ENCODE measurements at places on chromosomes 6 and 20. TPM values are rescaled to one million over a fixed set of nuclear protein-coding genes. Genes with fewer than 3 reads are reported as not detected.

Gene MCM9
- 11.2 TPM for total RNA-seq

Gene RBM24
- total RNA-seq, result 20.7 TPM

Gene ACTL10
- 2.1 TPM for total RNA-seq

Gene DNAAF9
- 29.5 TPM for total RNA-seq

Gene TRIM26
- 47.1 TPM for total RNA-seq

GRCh38 chr6:232982-233640 is 59.2 kb upstream of the DUSP22 start:
- no peak for DNase-seq

DNA sequence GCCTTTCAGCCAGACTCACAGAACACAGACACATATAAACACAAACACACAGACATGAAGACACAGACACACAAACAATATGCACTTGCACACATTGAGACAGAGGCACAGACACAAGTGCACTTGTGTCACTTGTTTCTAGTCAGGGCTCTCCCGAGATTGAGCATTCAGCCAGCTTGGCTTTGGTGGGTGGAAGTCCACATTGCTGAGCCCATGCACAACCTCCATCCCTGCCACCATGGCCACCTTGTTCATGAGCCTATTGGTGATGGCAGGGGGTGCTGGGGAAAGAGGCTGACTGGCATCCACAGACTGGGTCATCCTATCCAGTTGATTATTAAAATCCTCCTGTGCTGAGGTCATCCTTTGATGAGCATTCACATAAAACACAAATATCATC is 11.5 kb upstream of the CST7 start:
- no peak for DNase-seq

DNA sequence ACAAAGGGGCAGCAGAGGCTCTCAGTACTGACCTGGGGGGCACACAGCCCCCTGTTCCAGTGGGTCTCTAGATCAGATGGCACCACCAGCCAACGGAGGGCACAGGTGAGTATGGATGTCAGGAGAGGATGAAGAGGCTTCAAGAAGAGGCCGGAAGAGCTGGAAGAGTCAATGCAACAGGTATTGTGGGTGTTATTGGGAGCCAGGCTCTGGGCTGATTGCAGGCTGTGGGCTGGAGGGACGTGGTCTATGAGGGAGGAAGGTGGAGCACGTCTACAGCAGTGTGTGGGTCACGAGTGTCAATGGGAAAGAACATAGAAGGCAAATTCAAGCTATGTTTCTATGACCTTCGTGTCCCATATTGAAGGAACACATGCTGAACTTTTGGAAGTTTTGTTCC is 18.8 kb upstream of the TAGAP start:
- no peak for DNase-seq

DNA sequence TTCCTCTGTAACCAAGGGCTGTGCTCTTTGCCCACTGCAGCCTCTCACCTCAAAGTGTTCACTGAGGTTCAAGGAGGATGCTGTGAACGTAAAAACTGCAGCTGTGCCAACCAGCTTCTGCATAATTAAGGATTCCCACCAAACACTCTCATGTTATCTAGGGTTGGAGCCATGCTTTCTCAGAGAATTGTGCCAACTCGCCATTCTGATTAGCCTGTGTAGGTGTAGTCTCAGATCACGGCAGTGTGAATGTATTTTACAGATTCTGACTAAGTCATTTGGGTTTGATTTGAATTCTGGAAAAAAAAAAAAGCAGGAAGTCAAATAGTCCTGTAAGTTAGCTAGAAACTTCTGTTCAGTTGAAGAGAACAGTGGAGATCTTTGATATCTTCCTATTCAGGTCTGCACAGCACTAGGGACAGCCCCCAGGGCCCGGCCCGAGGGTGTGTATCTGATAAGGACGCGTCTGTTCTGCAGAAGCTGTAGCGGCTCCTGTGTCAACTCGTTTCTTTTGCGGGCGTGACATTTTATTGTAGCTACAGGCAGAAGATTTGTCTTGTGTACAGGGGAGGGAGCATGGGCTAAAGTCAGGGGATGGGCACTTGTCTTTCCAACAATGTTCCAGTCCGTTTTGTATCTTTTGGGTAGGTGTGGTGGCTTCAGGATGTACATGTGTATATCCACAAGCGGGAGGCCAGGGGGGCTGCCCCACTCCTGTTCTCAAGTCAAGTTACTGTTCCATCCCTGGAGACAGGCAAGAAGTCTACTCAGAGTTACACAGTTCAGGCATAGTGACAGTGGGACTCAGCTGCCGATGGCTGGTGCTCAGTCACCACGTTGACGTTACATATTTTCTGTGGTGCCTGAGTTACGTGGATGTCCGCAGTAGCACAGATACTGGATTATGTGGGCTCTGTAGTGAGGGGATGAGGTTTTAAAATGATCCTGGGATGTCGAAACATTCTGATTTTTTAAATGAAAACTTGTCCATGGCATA is 12.4 kb downstream of the IRF4 start:
- DNase-seq, result no peak

GRCh38 chr20:21643417-21643816 is 62.0 kb upstream of the PAX1 start:
- no peak for DNase-seq

- no peak for DNase-seq
These were observed 185.6 kb downstream of the TSHZ2 start for GRCh38 chr20:53157443-53158408.

GRCh38 chr6:52183131-52183713 is 3.0 kb upstream of the IL17A start:
- DNase-seq, result no peak

DNA sequence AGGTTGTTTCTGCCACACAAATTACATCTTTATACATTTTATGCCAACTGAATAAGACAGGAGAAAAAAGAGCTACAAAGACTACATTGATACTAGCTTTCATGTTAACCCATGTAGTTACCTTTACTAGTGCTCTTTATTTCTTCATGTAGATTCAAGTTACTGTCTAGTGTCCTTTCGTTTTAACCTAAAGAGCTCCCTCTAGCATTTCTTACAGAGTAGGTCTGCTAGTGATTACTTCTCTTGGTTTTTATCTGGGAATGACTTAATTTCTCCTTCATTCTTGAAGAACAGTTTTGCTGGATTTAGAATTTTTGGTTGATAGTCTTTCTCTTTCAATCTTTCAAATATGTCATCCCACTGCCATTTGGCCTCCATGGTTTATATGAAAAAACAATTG is 21.2 kb upstream of the NOP56 start:
- no peak for DNase-seq

GRCh38 chr6:119962505-119962904 is 612.9 kb upstream of the MAN1A1 start:
- no peak for DNase-seq

DNA sequence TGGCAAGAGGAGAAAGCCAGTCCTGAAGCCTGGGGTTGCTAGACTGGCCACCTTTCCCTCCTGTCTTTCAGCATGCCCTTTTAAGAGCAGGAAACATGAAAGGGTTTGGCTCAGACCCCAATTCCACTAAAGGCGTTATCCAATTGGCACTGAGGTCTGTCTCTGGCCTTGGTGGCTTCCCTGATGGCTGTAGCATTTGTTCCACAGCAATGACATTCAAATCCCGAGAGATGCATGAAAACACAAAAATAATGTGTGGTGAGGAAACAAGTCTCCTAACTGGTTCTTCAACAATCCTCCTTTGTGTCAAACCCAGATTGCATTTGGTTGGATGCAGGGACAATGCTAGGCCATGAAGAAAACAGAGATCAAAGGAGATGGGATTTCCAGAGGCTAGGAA is 56.5 kb upstream of the ADTRP start:
- no peak for DNase-seq

DNA sequence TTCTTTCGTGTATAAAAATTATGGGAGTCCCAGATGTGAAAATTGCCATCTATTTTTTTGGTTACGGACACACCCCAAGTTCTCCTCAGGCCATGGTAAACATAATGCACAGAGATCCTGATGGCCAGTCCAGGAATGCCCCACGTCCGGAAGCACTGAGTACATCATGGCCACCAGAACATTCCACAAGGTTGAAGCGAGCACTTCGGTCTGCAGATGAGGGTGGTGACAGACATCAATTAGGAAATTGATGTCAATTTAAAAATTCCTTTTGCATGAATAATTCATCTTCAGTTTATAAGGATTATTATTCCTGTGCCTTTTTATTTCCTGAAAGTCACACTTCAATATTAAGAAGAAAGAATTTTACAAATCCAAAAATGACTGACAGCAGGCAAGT is 13.2 kb upstream of the EXOC2 start:
- DNase-seq, result no peak

DNA sequence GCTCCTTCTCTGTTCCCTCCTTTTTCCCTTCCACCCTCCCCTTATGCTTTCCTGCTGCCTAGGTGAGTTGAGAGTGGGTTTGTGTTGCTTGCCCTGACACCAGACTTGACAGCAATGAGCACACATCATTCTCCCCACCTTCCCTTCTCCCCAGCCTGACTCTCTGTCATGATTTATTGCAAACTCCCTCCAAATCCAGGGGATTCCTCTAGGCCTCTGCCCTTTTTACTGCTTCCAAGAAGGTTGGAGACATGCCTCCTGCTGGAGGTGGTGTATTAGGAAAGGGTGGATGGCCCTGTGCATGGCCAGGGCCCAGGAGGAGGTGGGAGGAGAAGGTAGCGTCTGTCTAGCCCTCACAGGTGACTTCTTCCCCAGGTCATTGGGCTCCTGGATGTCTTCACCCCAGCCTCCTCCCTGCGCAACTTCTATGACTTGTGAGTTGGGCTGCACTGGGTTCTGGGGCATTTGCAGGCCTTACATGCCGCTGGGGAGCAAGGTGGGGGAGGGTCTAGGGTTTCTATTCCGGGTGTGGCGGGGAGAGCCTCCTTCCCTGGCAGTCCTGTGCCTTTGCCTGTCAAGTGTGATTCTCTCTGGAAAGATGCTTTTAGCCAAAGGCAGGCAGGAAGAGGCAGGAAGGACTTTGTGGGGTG is 2.1 kb downstream of the MAPK13 start:
- DNase-seq, result no peak
